Activated CD4-positive, alpha-beta memory T cell treated with anti-CD3 and anti-CD28 coated beads, Interleukin-2, amount 10 ng/mL, durations not matched to agents 7 days and 5 days (primary cell): ENCODE measurements at places on chromosomes 13 and 19. TPM values are rescaled to one million over a fixed set of nuclear protein-coding genes. Genes with fewer than 3 reads are reported as not detected.

DNA sequence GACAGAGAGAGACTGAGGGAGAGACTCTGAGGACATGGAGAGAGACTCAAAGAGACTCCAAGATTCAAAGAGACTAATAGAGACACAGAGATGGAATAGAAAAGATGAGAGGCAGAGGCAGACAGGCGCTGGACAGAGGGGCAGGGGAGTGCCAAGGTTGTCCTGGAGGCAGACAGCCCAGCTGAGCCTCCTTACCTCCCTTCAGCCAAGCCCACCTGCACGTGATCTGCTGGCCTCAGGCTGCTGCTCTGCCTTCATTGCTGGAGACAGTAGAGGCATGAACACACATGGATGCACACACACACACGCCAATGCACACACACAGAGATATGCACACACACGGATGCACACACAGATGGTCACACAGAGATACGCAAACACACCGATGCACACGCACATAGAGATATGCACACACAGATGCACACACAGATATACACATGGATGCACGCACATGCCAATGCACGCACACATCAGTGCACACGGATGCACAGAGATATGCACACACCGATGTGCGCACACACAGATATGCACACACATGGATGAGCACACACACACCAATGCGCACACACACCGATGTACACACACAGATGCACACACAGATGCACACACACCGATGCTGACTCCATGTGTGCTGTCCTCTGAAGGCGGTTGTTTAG lies 3.3 kb upstream of the F10 start:
- no peak for DNase-seq
- no peaks in the 10 kb centered on the region for H3K27me3 ChIP-seq
- H3K4me1 ChIP-seq: no peaks in the 10 kb centered on the region
- no peak overlapping the region for H3K27ac ChIP-seq
- no peak overlapping the region for H3K4me3 ChIP-seq

DNA sequence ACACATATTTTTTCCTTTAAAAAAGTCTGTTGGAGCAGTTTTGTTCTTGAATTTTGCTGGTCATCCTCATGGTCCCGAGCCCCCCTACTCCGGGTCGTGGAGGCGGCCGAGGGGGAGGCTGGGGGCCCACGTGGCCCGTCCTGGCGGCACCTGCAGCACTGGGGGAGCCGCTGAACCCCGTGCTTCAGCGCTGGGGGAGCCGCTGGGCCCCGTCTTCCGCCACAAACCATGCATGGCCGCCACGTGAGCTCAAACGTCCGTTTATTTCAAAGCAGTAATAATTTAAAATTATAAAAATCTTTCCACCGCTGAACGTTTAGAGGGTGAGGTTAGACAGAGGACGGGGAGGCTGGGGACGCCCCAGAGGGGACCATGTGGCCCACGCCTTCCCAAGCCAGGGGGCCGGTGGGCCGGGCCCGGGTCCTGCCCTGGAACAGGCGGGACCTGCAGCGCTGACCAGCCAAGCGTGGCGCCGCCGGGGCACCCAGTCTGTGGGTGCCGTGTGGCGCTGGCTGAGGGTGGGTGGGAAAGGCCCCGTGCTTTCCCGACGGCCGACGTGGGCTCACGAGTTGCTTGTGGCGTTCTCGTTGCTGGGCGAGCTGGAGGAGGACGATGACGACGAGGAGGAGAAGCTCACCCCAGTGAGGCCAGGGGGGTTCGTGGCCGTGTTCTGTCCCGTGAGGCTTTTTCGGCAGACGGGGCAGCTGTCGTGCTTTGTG lies 8.0 kb downstream of the FGF22 start:
- H3K4me3 ChIP-seq: no peak overlapping the region
- peaks cover 18% of the 10 kb centered on the region for H3K36me3 ChIP-seq
- DNase-seq: no peak
- H3K4me1 ChIP-seq: peaks cover 2% of the 10 kb centered on the region
- no peak overlapping the region for H3K27ac ChIP-seq
- no peaks in the 10 kb centered on the region for H3K27me3 ChIP-seq

- H3K4me3 ChIP-seq: no peak overlapping the region
- no peaks in the 10 kb centered on the region for H3K4me1 ChIP-seq
- H3K36me3 ChIP-seq: no peaks in the 10 kb centered on the region
- no peak for DNase-seq
Observed at GRCh38 chr19:18768997-18769891, 21.9 kb downstream of the COMP start.

GRCh38 chr19:36973844-36974195 lies 57.7 kb downstream of the ZNF568 start:
- no peak for DNase-seq
- peak overlapping the region; percentile 90 for H3K4me3 ChIP-seq
- H3K27me3 ChIP-seq: no peaks in the 10 kb centered on the region
- peak overlapping the region; percentile 64 for H3K27ac ChIP-seq
- peaks cover 23% of the 10 kb centered on the region for H3K36me3 ChIP-seq
- peaks cover 11% of the 10 kb centered on the region for H3K4me1 ChIP-seq

- DNase-seq: peak; percentile 39
- H3K4me3 ChIP-seq: peak overlapping the region; percentile 92
- peaks cover 45% of the 10 kb centered on the region for H3K4me1 ChIP-seq
Observed at GRCh38 chr19:1206864-1207450, 1.4 kb downstream of the STK11 start.

DNA sequence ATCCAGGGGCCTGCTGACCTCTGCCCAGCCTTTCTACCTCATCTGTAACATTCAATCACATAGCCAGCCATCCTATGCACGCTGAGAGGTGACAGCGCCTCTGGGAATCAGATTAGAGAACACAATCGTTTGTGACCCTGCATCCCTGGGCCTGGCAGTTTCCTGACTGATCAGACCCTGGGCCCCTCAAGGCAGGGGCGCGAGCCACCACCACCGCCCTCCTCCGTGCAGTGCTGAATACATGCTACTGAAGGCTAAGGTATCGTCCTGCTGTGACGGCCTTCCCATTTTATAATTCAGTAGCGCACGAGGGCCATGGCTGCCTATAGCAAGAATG lies 1.3 kb downstream of the TMTC4 start:
- peaks cover 22% of the 10 kb centered on the region for H3K36me3 ChIP-seq
- peak overlapping the region; percentile 89 for H3K27ac ChIP-seq
- H3K27me3 ChIP-seq: peaks cover 14% of the 10 kb centered on the region
- peaks cover 31% of the 10 kb centered on the region for H3K4me1 ChIP-seq
- DNase-seq: no peak

DNA sequence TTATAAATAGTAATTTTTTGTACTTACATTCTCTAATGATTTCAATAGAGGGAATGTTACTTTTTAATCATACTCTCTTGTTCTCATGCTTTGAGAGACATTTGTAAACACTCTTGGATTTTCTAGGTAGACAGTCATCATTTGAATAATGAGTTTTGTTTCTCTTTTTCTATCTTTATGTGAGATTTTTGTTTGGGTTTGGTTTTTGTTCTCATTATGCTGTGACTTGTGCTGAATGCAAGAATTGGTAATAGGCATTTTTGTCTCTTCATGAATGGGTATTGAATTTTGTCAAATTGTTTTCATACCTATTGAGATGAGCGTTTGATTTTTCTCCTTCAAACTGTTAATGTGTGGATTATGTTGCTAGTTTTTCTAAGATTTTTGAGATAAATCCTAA lies 56.8 kb upstream of the GPR183 start:
- H3K36me3 ChIP-seq: peaks cover 67% of the 10 kb centered on the region
- no peak overlapping the region for H3K4me3 ChIP-seq
- H3K27ac ChIP-seq: no peak overlapping the region

DNA sequence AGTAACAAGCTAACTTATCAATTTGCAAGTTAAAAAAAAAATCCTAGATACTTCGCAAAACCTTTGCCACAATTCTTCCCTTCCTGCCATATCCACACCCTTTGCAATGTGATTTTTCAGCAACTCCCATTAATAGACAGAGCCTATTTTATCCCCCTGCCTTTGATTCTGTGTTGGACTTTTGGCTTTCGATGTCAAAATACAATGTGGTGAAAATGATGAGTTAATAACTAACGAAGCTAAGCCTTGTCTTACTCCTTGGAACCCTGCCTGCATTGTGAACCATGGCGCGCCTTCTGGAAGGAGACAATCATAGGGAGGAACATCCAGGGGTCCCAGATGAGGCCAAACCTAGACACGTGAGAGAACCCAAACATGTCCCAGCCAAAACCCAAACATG lies 6.4 kb downstream of the CYP4F2 start:
- H3K27me3 ChIP-seq: no peaks in the 10 kb centered on the region
- H3K4me3 ChIP-seq: no peak overlapping the region
- no peak for DNase-seq
- no peaks in the 10 kb centered on the region for H3K36me3 ChIP-seq

GRCh38 chr19:7783991-7784423 lies 21.0 kb downstream of the CLEC4M start:
- H3K4me3 ChIP-seq: no peak overlapping the region
- H3K4me1 ChIP-seq: no peaks in the 10 kb centered on the region
- H3K27me3 ChIP-seq: peaks cover 38% of the 10 kb centered on the region
- no peaks in the 10 kb centered on the region for H3K36me3 ChIP-seq

- H3K4me3 ChIP-seq: no peak overlapping the region
- H3K36me3 ChIP-seq: peaks cover 6% of the 10 kb centered on the region
- H3K4me1 ChIP-seq: peaks cover 17% of the 10 kb centered on the region
- peaks cover 67% of the 10 kb centered on the region for H3K27me3 ChIP-seq
- H3K27ac ChIP-seq: no peak overlapping the region
Observed at GRCh38 chr13:50136678-50137077, 121.4 kb downstream of the KCNRG start.

GRCh38 chr19:17659996-17660395 lies 28.2 kb downstream of the UNC13A start:
- H3K4me1 ChIP-seq: no peaks in the 10 kb centered on the region
- no peak for DNase-seq
- H3K27me3 ChIP-seq: peaks cover 7% of the 10 kb centered on the region
- no peak overlapping the region for H3K27ac ChIP-seq
- no peak overlapping the region for H3K4me3 ChIP-seq

- peak overlapping the region; percentile 98 for H3K27ac ChIP-seq
- H3K36me3 ChIP-seq: peaks cover 50% of the 10 kb centered on the region
- H3K4me3 ChIP-seq: peak overlapping the region; percentile 86
- peaks cover 58% of the 10 kb centered on the region for H3K4me1 ChIP-seq
- DNase-seq: peak; percentile 83
- H3K27me3 ChIP-seq: no peaks in the 10 kb centered on the region
Observed at GRCh38 chr19:1259206-1259875, 9.8 kb upstream of the CIRBP start.

DNA sequence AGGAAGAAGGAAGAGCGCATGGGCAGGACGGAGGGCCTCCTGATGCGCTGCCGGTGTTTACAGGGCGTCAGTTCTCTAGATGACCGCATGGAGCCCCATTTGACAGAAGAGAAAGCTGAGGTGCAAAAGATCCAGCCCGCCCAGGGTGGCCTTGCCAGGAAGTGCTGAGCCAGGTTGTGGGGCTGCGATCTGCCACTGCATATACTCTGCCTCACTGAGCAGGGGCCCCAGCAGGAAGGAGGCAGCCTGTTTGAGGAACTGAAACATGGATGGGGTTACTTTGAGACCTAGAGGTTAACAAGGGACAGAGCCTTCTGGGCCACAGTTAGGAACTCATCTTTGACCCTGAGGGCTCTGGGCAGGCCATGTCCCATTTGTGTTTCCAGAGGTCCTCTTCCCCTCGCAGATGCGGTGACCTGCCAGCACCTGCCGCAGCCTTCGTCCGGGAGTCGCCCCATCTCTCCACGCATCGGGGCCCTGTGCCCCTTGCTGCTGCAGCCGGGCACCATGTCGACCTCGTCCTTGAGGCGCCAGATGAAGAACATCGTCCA lies 3.2 kb downstream of the EPN1 start:
- no peak for DNase-seq
- H3K4me3 ChIP-seq: no peak overlapping the region
- peaks cover 52% of the 10 kb centered on the region for H3K4me1 ChIP-seq
- no peaks in the 10 kb centered on the region for H3K27me3 ChIP-seq
- H3K27ac ChIP-seq: no peak overlapping the region

DNA sequence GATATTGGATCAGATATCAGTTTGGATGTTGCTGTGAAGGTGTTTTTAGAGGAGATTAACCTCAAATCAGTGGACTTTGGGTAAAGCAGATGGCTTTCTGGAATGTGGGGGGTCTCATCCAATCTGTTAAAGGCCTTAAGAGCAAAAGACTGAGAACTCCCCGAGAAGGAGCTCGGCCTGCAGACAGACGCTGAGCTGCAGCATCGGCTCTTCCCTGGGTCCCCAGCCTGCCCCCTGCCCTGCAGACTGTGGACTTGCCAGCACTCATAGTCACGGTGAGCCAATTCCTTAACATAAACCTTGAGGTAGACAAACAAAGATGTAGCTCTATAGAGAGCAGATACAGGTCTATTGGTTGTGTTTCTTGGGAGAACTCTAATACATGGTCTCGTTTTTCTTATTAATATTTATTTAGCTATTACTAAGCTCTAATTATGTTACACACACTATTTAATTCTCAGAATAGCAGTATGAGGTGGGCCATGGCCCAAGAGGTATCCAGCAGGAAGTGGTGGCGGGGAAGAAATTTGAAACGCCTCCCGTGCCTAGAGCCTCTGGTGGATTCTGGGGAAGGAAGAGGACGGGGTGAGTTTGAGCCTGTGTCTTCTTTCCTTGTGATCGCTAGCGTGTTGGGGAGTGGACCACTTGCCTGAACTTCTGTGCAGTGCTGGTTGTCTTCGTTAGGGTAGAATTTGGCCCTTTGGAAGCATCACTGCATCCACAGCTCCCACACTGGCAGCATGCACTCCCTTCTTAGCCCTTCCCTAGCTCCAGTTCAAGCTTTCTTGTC lies 305.3 kb downstream of the TEX29 start:
- no peak overlapping the region for H3K4me3 ChIP-seq
- no peaks in the 10 kb centered on the region for H3K36me3 ChIP-seq
- DNase-seq: no peak
- no peaks in the 10 kb centered on the region for H3K27me3 ChIP-seq
- no peaks in the 10 kb centered on the region for H3K4me1 ChIP-seq

DNA sequence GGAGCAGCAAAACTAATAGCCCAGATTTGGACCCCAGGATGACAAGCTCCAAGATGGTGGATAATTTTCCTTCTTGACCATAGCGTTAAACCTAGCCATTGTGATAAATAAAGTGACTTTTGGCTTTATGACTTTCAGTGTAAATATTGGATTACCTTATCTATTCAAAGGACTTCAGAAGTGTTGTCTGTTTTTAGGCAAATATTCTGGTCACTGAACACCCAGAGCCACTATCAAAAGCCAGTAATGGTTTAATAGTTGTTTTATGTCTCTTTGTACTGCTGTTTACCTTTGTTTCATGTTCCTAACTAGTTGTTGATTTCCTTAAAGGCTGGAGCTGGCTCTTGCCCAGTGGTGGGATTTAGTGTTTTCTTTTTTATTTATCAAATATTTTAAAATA lies 81.6 kb downstream of the FGF9 start:
- no peak overlapping the region for H3K4me3 ChIP-seq
- no peak for DNase-seq
- H3K27ac ChIP-seq: no peak overlapping the region
- no peaks in the 10 kb centered on the region for H3K4me1 ChIP-seq
- no peaks in the 10 kb centered on the region for H3K36me3 ChIP-seq

The LIM2 gene
- not detected for total RNA-seq

The CGB8 gene
- total RNA-seq: not detected

The LSR gene
- 13.3 TPM for total RNA-seq

The ATXN8OS gene
- total RNA-seq: not detected

The PRTN3 gene
- not detected for total RNA-seq

The FBXO17 gene
- total RNA-seq: not detected

The RXFP2 gene
- not detected for total RNA-seq

The SIGLEC11 gene
- not detected for total RNA-seq
